ENCODE measurements at places on chromosomes 2 and 18.

- DNase-seq, result no peak
Measured at GRCh38 chr18:39843546-39843945, 2111.5 kb upstream of the PIK3C3 start.

GRCh38 chr18:62479574-62479973 is 43.3 kb upstream of the ZCCHC2 start:
- no peak for DNase-seq

DNA sequence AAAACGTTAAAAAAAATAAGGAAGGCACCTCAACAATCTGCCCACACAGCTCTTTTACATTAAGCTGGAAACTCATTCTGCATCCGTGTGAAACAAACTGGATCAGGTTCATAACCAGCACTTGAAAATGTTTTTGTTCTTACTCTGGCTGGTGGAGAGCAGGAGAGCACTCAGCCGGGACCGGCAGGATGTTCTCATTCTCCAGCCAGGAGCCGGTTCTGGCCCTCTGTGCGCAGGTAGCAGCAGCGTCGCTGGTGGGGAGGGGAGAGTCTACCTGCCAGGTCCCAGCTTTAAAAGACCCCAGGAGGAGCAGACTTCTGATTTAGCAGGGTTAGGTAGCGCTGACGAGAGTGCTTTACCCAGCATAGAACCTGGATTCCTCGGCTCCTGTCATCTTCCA is 834.9 kb upstream of the SALL3 start:
- no peak for DNase-seq

GRCh38 chr2:129276978-129277584 is 702.4 kb upstream of the RAB6C start:
- DNase-seq, result no peak

DNA sequence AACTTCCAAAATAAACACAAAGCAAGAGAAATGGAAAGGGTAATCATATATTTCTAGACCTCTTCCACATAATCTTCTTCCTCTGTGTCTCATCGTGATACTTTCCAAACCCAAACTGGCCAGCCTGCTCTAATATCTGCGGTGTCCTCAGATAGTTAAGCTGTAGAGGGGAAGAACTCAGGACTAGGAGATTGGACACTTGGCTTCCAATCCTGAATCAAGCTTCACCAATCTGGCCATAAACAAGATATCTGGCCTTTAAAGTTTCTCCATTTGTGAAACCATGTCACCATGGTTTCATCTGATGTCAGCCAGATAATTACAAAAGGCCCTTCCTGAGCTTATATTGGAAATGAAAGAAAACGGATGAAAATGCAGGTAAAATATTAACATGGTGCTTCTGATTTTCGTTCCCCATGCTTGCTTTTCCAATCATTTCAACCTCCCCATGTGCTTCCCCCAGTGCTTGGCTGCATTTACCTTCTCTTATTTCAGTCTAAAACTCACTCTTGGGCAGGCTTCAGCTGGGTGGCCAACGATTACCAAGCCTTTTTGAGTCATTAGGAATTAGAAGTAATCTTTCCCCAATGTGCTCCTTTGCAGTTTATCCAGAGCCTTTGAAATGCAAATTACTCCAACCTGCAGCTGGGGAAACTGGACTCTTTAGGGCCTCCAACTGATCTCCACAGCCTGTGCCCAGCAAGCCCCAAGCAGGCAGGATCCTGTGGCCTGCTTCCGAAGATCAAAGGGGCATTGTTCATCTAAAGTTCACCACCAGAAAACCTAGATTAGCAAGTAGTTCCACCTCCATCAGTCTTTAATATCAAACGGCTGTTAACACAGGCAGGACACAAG is 44.5 kb upstream of the MYCN start:
- DNase-seq, result no peak

GRCh38 chr18:59353079-59353680 is 5.9 kb downstream of the LMAN1 start:
- DNase-seq, result no peak

Data from effector CD4-positive, alpha-beta T cell (primary cell).